T-helper 2 cell treated with Interferon-gamma antibody and Interleukin-4, amounts not matched to agents 5 μg/mL and 100 μg/mL, for 36 hours (primary cell): ENCODE measurements at places on chromosomes 11 and 22.

DNA sequence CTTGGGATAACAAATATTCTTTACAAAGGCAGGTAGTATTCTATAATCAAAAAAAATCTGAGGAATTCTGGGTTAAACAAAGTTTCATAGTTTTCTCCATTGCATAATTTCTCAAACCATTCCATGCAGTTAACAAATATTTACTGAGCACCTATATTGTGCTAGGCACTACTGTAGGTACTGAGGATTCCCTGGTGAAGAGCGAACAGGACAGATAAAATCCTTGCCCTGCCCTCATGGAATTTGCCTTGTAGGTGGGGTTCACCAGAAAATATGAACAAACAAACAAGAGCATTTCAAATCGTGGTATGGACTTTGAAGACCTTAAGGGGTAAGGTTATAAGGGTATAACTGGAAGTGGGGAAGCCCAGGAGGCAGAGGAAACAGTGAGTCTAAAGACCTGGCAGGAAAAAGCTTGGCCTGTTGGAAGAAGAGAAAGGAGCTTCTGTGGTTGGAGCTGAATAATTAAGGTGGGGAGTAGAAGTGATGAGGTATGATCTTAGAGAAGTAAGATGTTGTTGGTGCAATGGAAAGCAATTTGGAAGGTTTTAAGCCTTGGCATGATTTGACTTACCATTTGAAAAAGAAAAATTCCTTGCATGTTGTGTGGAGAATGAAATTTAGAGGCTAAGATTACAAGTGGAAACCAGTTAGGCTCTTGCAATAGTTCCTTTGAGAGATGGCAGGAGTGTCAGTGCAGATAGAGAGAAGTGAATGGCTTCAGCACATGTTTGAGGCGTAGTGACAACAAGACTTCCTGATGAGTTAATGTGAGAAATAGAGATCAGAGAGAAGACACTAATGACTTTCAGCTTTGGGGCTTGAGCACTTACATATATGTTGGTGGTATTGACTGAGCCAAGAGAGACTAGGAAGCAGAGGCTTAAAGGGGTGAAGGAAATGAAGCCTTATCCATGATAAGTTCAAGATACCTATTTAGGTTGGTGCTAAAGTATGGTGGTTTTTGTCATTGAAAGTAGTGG is 55.7 kb upstream of the PICALM start:
- DNase-seq = no peak
- H3K4me1 ChIP-seq = peaks cover 16% of the 10 kb centered on the region
- peaks cover 2% of the 10 kb centered on the region for H3K27me3 ChIP-seq
- H3K36me3 ChIP-seq = no peaks in the 10 kb centered on the region
- H3K4me3 ChIP-seq = no peak overlapping the region

GRCh38 chr11:128235426-128235825 is 351.9 kb downstream of the ETS1 start:
- no peak for DNase-seq
- peaks cover 5% of the 10 kb centered on the region for H3K36me3 ChIP-seq
- H3K4me1 ChIP-seq = peaks cover 32% of the 10 kb centered on the region

- H3K36me3 ChIP-seq = peaks cover 2% of the 10 kb centered on the region
- peak overlapping the region; percentile 50 for H3K4me3 ChIP-seq
- H3K27ac ChIP-seq = peak overlapping the region; percentile 55
- H3K27me3 ChIP-seq = no peaks in the 10 kb centered on the region
- no peak for DNase-seq
These were observed 2.5 kb upstream of the SMARCB1 start for GRCh38 chr22:23784215-23784732.

DNA sequence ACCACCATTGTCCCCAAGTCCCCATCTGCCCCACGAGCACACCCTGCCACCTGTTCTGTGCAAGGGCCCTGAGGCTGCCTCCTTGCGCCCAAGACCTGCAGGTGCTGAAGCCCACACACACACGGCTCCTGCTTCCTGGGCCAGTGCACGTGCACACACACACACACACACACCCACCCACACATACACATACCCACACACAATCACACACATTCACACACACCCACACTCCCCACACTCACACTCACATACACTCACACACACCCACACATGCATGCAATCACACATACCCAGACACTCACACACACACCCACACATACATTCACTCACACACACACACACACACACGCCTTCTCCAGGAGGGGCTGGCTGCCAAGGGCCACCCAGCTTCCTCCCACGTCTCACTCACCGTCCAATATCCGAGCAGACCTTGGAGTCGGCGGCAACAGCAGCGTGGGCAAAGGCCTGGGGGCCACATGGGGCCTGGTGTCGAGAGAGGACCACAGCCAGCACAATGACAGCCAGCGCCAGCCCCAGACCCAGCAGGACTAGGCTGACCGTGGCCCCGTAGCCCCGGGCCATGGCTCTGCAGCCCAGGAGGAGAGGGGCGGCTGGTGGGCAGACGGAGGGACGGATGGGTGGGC is 616 bp downstream of the GGT5 start:
- peak overlapping the region; percentile 5 for H3K4me3 ChIP-seq
- peak overlapping the region; percentile 75 for H3K27ac ChIP-seq
- DNase-seq = no peak
- H3K27me3 ChIP-seq = no peaks in the 10 kb centered on the region
- no peaks in the 10 kb centered on the region for H3K36me3 ChIP-seq

DNA sequence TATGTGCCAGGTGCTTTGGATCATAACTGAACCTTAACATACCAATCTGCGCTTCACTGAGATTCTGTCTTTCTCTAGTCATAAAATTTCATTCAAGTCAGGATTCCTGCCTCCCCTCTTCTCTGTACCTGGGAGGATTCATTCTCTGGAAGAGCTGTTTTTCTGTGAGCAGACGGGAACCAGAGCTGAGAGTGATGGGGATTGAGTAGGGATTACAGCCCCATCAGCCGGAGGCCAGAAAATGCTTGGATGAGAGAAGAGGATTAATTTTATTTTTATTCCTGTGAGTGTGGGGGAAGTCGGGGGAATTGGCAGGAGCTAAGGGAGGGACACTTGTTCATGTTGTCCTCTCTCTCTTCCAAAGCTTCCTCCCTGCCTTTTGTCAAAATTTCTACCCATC is 4.7 kb downstream of the STX3 start:
- peaks cover 15% of the 10 kb centered on the region for H3K4me1 ChIP-seq
- H3K4me3 ChIP-seq = no peak overlapping the region
- peaks cover 34% of the 10 kb centered on the region for H3K27me3 ChIP-seq

- peaks cover 42% of the 10 kb centered on the region for H3K36me3 ChIP-seq
- H3K4me1 ChIP-seq = no peaks in the 10 kb centered on the region
- H3K27me3 ChIP-seq = no peaks in the 10 kb centered on the region
- DNase-seq = no peak
- no peak overlapping the region for H3K4me3 ChIP-seq
These were observed 15.2 kb downstream of the SBF1 start for GRCh38 chr22:50459496-50460140.

- no peak for DNase-seq
- no peak overlapping the region for H3K4me3 ChIP-seq
- no peaks in the 10 kb centered on the region for H3K4me1 ChIP-seq
- H3K27me3 ChIP-seq = no peaks in the 10 kb centered on the region
- peaks cover 4% of the 10 kb centered on the region for H3K36me3 ChIP-seq
These were observed 36.9 kb downstream of the PPP2R1B start for GRCh38 chr11:111729071-111729830.

- H3K27ac ChIP-seq = no peak overlapping the region
- H3K27me3 ChIP-seq = peaks cover 4% of the 10 kb centered on the region
- no peak overlapping the region for H3K4me3 ChIP-seq
- no peaks in the 10 kb centered on the region for H3K36me3 ChIP-seq
- H3K4me1 ChIP-seq = no peaks in the 10 kb centered on the region
- no peak for DNase-seq
These were observed 115.9 kb downstream of the TRIM29 start for GRCh38 chr11:120021978-120022377.

GRCh38 chr22:35961480-35962295 is 66.9 kb downstream of the RBFOX2 start:
- H3K27ac ChIP-seq = no peak overlapping the region
- DNase-seq = no peak
- no peaks in the 10 kb centered on the region for H3K36me3 ChIP-seq

- peaks cover 25% of the 10 kb centered on the region for H3K4me1 ChIP-seq
- peak overlapping the region; percentile 71 for H3K27ac ChIP-seq
- H3K27me3 ChIP-seq = peaks cover 7% of the 10 kb centered on the region
- H3K36me3 ChIP-seq = no peaks in the 10 kb centered on the region
- H3K4me3 ChIP-seq = no peak overlapping the region
These were observed 1.1 kb upstream of the CD248 start for GRCh38 chr11:66317723-66318599.

GRCh38 chr11:57290288-57290687 is 34.5 kb downstream of the TNKS1BP1 start:
- H3K27ac ChIP-seq = no peak overlapping the region
- no peaks in the 10 kb centered on the region for H3K36me3 ChIP-seq
- no peak for DNase-seq
- peaks cover 4% of the 10 kb centered on the region for H3K27me3 ChIP-seq
- no peaks in the 10 kb centered on the region for H3K4me1 ChIP-seq
- no peak overlapping the region for H3K4me3 ChIP-seq

GRCh38 chr22:20867179-20868024 is 8.6 kb downstream of the SNAP29 start:
- no peak for DNase-seq
- H3K27me3 ChIP-seq = no peaks in the 10 kb centered on the region
- peaks cover 11% of the 10 kb centered on the region for H3K36me3 ChIP-seq

GRCh38 chr22:20256551-20257211 is 11.4 kb downstream of the RTN4R start:
- no peak for DNase-seq
- H3K4me3 ChIP-seq = no peak overlapping the region
- H3K36me3 ChIP-seq = no peaks in the 10 kb centered on the region
- H3K27ac ChIP-seq = no peak overlapping the region

- DNase-seq = no peak
- H3K27me3 ChIP-seq = peaks cover 3% of the 10 kb centered on the region
- H3K36me3 ChIP-seq = no peaks in the 10 kb centered on the region
- peaks cover 3% of the 10 kb centered on the region for H3K4me1 ChIP-seq
- H3K27ac ChIP-seq = no peak overlapping the region
These were observed 18.9 kb downstream of the PRDM11 start for GRCh38 chr11:45165386-45165785.

- H3K36me3 ChIP-seq = no peaks in the 10 kb centered on the region
- no peaks in the 10 kb centered on the region for H3K4me1 ChIP-seq
- peaks cover 3% of the 10 kb centered on the region for H3K27me3 ChIP-seq
- DNase-seq = no peak
These were observed 11.5 kb downstream of the MRGPRX1 start for GRCh38 chr11:18927550-18928322.

GRCh38 chr11:75588051-75588481 is 26.0 kb downstream of the SERPINH1 start:
- H3K4me1 ChIP-seq = peaks cover 4% of the 10 kb centered on the region
- H3K4me3 ChIP-seq = no peak overlapping the region
- no peak overlapping the region for H3K27ac ChIP-seq

- H3K4me1 ChIP-seq = no peaks in the 10 kb centered on the region
- no peak for DNase-seq
- no peak overlapping the region for H3K4me3 ChIP-seq
- no peaks in the 10 kb centered on the region for H3K36me3 ChIP-seq
- H3K27ac ChIP-seq = no peak overlapping the region
- no peaks in the 10 kb centered on the region for H3K27me3 ChIP-seq
These were observed 655.7 kb upstream of the KIRREL3 start for GRCh38 chr11:127656116-127656836.

DNA sequence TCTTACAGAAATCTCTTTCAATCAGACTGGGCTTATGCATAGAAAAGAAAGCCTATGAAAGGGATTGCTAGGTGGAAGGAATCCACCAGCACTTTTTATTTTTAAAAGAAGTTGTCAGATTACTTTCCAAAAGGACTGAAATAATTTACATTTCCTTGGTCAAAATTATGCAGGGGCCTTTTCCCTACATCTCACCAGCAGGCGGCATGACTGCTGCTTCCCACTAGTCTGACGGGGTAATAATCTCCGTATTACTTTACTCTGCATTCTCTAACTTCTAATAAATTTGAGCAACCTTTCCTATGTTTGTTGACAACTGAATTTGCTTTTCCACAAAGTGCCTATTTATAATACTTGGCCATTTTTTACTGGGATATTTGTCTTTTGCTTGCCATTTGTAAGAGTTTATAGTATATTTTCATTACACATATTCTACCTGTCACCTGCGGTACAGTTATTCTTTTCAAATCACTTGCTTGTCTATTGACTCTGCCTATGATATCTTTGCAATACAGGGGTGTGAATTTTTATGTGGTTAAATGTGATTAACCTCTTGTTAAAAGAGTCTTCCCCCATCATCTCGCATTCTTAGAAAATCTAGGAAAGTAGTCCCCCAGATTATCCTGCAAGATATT is 51.9 kb upstream of the USP47 start:
- no peak overlapping the region for H3K4me3 ChIP-seq
- H3K4me1 ChIP-seq = peaks cover 3% of the 10 kb centered on the region
- no peaks in the 10 kb centered on the region for H3K36me3 ChIP-seq

DNA sequence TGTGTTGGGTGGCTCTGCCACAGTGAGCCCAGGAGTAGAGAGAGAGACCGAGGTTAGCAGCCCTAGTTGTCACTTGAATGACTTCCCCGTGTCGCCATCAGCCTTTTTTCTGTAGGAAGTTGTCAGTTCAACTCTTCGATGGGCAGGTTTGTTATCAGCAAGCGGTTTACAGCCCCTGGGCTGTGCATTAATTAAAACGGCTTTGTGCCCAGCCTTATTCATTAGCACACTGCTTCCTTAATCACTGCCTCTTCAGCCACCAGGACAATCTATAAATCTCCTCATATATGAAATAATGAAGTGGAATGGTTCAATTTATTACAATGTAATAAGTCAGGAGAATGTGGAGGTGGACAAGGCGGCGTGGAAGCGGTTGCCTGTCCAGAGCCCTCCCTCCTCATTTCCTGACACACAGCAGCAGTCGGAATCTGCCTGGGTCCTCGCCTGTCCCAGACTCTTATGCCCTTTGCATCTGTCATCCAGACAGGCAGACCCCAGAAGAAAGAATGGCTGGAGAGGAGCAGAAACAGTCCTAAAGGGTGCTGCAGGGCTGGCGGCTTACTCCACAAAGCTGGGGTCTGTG is 122.4 kb upstream of the OPCML start:
- no peak for DNase-seq
- H3K27me3 ChIP-seq = no peaks in the 10 kb centered on the region
- H3K4me1 ChIP-seq = no peaks in the 10 kb centered on the region
- no peak overlapping the region for H3K27ac ChIP-seq
- no peaks in the 10 kb centered on the region for H3K36me3 ChIP-seq

DNA sequence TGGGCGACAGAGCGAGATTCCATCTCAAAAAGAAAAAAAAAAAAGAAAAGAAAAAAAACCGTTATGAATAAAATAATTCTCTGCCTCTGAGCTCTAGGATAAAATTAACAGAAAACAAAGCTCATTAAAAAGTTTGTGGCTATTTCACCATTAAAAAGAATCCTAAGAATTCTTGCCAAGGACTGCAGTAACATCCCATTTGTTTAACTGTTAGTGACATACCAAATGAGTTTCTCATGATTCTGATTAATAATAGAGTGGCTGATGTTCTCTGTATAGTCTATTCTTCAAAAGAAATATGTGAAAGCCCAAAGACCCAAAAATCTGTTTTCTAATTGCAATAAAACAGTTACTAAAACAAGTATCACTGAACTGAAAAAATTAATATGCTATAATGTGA is 19.7 kb downstream of the CLNS1A start:
- H3K4me3 ChIP-seq = no peak overlapping the region
- no peak overlapping the region for H3K27ac ChIP-seq
- H3K4me1 ChIP-seq = no peaks in the 10 kb centered on the region
- H3K27me3 ChIP-seq = no peaks in the 10 kb centered on the region
- no peak for DNase-seq

GRCh38 chr11:99079576-99079975 is 58.8 kb downstream of the CNTN5 start:
- no peak overlapping the region for H3K27ac ChIP-seq
- H3K36me3 ChIP-seq = no peaks in the 10 kb centered on the region
- no peak for DNase-seq
- no peaks in the 10 kb centered on the region for H3K4me1 ChIP-seq
